Stimulated activated CD4-positive, alpha-beta T cell treated with anti-CD3 and anti-CD28 coated beads, Interleukin-4, amount 100 ng/mL, for 1 hour (primary cell): ENCODE measurements at places on chromosomes 7 and 10.

DNA sequence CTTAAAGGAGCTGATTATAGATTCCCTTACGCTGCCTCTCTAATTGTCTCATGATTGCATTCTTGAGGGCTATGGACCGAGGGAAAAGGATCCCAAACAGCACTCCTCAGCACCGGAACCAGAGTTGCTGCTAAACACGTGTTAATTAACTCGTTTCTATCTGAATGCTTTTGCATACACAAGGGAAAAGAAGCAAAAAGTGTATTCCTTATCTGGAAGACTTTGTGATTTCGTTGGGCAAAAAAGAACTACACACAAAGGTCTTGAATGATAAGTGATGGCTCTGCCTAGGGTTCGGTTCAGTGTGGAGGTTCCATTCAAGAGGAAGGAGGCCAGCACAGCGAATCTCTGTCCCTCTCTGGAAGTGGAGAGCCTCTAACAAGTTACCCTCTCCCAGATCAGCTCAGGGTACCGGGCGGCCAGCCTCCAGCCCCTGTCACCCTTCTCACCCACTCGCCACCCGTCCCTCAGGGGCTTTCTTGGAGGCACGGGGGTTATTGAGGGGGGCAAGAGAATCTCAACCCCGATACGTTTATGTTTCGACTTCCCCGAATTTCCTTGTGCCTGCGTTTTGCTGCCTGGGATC is 515 bp upstream of the SLC4A2 start:
- no peak for DNase-seq

DNA sequence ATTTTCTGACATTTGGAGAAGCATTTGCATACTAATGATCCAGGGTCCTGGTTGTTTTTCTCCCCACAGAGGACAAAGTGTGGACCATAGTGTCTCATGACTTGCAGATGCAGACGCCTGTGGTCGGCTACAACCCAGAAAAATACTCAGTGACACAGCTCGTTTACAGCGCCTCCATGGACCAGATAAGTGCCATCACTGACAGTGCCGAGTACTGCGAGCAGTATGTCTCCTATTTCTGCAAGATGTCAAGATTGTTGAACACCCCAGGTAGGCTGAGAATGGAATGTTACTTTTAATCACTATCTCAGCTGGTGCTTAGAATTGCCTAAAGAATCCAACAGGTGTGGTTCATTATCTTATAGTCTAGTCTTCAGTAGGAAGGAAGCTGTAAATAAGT is 951.5 kb upstream of the C7orf33 start:
- DNase-seq = no peak

GRCh38 chr10:64518456-64518855 is 997.3 kb downstream of the REEP3 start:
- no peak for DNase-seq

GRCh38 chr7:48182718-48183369 is 11.6 kb downstream of the ABCA13 start:
- no peak for DNase-seq

DNA sequence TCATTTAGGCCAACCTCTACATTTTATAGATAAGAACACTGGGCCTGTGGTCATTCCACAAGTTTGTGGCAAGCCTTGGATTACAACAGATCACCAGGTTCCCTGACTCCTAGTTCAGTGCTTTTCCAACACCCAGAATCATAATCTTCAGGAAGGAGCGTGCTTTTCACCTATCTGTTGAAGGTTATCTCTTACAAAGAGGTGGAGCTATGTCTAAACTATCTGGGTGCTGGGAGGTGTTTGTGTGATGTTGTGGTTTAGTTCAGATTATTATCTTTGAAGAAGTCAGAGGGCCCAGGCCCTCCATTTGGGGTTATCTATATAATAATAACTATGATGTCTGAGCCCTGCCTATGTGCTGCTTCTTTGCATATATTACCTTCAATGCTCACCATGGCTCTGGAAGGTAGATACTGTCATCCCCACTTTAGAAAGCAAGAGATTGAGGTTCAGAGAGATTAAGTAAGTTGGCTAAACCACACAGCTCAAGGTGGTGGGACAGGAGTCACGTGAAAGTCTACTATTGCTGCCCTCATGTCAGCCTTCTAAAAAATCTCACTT is 24.0 kb downstream of the IL2RA start:
- DNase-seq = peak; percentile 2

DNA sequence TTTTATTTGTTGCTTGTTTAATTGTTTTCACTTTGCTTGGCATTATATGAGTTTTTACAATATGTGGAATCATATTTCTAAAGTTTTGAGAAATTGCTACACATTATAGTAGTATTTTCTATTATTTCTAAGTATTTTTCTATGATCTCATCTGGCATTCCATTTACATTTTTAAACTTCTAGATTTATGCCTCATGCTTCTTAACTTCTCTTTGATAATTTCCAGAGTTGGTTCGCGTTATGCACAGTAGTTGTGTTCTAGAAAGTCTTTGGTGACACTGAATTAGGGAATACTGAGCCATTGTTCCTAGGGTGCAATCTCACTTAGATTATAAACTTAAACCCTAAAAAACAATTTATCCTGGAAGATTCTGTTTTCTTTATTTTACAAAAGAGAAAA is 129.2 kb downstream of the GNAI1 start:
- no peak for DNase-seq

DNA sequence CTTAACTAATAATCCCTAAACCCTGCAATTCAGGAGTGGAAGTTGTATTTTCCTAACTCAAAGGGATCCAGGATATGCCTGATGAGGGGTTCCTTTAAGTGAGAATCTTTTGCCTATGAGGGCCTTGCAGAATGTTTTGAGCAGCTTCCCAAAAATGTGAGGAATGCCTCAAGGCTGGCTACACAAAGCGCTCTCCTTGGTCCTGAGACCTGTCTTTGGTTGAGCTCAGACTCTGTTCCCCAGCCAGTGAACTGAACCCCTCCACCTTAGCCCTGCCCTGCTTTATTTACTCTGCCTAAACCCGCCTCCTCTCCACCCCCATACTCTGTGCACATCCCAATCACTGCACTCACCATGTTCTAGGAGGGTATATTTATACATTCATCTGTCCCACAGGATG is 108.6 kb downstream of the NRCAM start:
- no peak for DNase-seq

- peak; percentile 45 for DNase-seq
Measured at GRCh38 chr7:143408686-143409561, at the start of gene EPHA1. TSS of gene EPHA1 (minus strand) at chr7:143408856. CDS start at chr7:143408805, 51 bp downstream.
